ENCODE measurements at places on chromosomes 13 and 19.

DNA sequence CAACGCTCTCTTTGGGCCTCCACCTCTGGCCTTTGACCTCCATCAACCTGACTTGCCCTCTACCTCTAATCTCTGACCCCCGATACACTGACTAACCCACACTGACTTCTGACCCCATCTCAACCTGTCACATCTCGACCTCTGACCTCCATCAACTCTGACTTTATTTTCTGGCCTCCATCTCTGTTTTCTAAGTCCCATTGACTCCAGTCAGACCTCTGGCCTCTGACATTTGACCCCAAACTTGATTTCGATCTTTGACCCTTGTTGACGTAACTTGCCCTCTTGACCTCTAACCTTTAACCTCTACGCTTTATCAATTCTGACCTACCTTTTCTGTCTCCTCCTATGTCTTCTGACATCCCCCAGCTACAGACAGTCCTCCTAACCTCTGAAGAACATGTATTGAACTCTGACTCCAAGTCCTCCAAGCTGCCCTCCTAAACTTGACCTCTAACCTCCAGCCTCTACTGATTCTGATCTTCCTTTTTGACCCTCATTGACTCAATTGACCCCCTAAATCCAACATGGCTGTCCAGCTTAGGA lies 780 bp downstream of the ACP4 start:
- DNase-seq: no peak

- peak; percentile 65 for DNase-seq
Measured at GRCh38 chr19:11496391-11497163, 9.1 kb downstream of the ZNF653 start.

GRCh38 chr19:3398900-3399278 lies 32.5 kb downstream of the NFIC start:
- no peak for DNase-seq

- no peak for DNase-seq
Measured at GRCh38 chr19:2251106-2252054, 2.3 kb downstream of the AMH start.

DNA sequence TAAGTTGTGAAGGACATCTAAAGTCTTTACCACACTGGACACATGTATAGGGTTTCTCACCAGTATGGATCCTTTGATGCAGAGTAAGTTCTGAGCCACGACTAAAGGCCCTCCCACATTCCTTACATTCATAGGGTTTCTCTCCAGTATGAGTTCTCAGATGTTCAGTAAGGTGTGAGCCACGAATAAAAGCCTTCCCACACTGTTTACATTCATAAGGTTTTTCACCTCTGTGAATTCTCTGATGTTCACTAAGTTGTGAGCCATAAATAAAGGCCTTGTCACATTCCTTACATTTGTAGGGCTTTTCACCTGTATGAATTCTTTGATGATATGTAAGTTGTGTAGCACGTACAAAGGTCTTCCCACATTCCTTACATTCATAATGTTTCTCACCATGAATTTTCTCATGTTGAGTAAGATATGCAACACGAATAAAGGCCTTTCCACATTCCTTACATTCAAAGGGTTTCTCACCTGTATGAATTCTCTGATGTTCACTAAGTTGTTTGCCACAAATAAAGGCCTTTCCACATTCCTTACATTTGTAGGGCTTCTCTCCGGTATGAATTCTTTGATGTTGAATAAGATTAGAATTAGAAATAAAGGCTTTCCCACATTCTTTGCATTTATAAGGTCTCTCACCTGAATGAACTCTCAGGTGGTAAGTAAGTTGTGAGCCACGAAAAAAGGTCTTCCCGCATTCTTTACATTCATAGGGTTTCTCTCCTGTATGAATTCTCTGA lies 29.8 kb downstream of the ZNF571 start:
- DNase-seq: no peak

DNA sequence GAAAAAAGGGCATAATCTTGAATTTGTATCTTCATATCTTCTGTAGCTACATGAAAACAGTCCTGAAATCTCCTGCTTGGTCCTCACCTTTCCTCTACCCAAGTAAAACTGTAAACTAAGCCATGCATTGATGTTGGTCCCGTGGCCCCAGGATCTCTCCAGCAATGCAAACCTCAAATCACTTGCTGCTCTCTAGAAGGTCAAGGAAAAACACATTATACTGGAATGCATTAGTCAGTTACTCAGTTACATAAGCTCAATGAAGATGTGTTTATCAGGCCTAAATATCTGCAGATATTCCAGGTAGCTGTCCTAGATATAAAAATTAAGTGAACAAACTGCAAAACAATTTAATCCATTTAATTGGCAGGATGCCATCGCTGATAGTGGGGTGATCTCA lies 261.8 kb downstream of the ABCC4 start:
- DNase-seq: no peak

Measured in activated CD4-positive, alpha-beta T cell treated with anti-CD3 and anti-CD28 coated beads, Interleukin-2, amount 10 ng/mL, durations not matched to agents 7 days and 5 days (primary cell).